GM18507 (cell line): ENCODE measurements at places on chromosomes 1 and 21.

DNA sequence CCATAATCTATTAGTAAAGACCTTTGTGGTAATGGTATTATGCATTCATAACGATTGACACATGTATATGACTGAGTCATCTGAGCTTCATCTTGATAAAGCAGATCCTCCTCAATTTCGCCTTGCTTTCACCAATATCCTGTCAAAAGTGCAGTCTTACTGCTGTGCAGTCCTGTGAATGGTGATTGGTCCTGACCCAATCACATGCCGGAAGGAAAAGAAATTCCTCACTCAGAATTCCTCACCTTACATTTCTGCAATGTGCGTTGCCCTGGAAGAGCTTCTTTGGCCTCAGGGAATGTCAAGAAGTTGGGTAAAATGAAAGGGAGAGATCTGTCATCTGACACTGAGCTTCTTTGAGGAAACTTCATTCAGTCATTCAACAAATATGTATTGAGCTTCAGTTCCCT is 121.0 kb upstream of the TSPAN2 start:
- no peak for DNase-seq

DNA sequence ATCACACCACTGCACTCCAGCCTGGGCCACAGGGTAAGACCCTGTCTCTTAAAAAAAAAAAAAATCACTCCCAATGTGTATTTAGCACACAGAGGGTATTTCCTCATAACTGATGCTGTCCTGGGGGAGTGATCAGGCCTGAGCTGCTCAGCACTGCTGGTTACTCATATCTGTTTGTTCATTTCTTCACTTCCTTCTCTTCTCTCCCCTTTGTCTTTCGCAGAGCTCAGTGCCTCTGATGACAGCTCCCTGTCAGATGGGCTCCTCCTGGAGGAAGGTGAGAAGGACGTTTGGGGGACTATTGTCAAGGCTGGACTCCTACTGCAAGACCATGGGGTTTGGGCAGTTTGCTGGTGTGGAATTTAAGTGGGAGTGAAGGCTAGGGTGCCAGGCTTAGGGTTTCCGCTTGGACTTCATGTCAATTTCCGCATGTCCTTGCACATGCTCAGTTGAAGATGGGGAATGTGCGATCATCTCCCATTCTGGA is 13.0 kb downstream of the INAVA start:
- DNase-seq, result no peak

- DNase-seq, result no peak
These were observed 65.8 kb upstream of the ATF3 start for GRCh38 chr1:212542761-212543187.

DNA sequence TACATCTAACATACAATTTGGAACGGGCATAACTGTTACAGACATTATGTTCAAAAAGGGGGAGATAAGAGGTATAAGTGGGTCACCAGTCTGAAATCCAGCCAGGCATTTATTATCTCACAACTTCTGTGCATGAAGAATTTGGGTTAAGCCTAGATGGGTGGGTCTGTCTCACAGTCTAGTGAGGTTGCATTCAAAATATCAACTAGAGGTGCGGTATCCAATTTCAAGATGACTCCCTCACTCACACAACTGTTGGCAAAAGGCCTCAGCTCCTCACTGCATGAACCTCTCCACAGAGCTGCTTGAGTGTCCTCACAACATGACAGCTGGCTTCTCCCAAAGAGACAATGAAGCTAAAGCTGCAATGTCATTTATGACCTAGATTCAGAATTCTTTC is 4.7 kb downstream of the AUNIP start:
- DNase-seq, result no peak

GRCh38 chr1:177305040-177306018 is 134.6 kb downstream of the BRINP2 start:
- DNase-seq, result no peak

GRCh38 chr1:231517076-231517475 is 11.4 kb upstream of the TSNAX start:
- no peak for DNase-seq

- DNase-seq, result no peak
These were observed 189.5 kb downstream of the PRDM16 start for GRCh38 chr1:3258386-3259003.

DNA sequence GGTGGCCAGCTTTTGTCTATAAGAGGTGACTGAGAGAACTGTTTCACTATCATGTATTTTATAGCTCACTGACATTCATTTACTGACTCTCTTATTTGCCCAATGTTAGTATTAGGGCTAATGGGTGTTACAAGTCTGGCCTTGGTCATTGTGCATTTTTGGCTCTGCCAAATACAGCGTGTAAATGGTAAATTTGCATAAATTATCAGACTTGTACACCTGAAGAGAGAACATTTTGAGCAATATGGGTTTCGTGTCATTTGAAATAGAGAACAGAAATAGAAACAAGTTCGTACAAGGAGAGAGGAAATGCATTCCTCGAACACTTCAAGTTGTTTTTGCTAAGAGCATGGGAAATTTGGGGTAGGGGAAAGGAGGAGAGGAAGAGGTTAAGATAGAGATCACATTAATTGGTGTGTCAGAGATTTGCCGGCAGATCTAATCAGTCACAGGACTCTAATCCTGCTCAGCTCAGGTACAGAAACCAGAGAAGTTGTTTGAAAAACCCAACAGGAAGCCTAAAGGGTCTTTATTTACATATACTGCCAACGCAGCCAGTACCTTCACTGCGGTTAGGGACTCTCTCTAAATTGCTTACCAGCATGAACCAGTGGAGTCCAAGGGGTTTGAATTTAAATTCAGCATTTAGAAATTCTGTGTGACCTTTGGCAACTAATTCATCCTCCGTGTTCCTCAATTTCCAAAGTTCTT is 261.5 kb downstream of the GPATCH2 start:
- no peak for DNase-seq

DNA sequence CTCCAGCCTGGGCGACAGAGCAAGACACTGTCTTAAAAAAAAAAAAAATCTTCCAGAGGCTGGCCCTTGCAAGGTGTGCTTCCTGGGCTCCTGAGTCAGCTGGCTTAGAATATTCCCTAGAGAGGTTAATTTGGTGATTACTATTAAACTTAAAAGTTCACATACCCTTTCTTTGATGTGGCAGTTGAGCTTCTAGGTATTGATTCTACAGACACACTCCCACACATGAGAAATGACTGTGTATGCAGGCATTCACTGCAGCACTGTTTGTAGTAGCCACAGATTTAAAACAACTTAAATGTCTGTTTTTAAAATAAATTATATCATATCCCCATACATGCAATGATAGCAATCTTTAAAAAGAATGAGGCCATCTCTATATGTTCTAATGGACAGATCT is 93.4 kb downstream of the GDAP2 start:
- no peak for DNase-seq

DNA sequence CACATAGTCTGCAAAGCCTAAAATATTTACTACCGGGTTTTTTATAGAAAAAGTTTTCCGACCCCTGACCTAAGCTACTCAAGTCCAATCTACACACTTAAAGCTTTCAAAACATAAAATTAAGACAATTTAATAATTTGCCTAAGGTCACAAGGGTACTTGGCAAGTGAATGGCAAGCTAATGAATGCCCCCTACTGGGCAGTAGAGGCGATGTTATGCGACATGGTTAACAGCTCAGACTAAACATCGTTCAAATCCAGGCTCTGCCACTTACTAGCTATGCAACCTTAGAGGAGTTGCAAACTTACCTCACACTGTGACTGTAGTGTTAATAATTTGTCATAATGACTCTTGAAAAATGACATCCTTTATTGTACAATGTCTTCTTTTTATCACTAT is 317.2 kb upstream of the NFIA start:
- no peak for DNase-seq

DNA sequence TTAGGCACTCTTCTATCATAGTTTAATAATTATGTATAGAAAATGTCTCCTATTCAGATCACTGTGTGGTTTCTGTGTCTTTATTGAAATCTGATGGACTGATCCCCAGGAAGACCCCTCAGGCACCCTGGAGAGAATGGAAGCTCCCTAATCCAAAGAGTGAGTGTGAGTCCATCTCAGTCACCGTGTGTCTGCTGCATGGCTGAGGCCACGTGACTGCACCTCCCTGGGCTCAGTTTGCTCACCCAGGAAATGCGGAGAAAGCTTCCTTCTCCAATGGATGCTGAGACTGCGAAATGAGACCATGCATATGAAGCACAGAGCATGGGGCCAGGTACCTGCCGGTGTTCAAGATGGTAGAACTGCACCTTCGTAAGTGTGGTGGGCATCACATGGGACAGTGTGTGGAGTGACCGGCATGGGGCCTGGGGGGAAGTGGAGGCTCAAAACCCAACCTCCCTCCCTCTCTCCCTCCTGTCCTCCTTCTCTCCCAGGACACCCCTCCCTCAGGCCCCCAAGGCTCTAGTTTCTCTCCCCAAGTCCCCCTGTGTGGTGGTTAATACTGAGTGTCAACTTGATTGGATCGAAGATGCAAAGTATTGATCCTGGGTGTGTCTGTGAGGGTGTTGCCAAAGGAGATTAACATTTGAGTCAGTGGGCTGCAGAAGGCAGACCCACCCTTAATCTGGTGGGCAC is 557.5 kb downstream of the PTPRU start:
- no peak for DNase-seq

- DNase-seq, result no peak
These were observed 74.7 kb downstream of the KIFAP3 start for GRCh38 chr1:169999761-170000160.

DNA sequence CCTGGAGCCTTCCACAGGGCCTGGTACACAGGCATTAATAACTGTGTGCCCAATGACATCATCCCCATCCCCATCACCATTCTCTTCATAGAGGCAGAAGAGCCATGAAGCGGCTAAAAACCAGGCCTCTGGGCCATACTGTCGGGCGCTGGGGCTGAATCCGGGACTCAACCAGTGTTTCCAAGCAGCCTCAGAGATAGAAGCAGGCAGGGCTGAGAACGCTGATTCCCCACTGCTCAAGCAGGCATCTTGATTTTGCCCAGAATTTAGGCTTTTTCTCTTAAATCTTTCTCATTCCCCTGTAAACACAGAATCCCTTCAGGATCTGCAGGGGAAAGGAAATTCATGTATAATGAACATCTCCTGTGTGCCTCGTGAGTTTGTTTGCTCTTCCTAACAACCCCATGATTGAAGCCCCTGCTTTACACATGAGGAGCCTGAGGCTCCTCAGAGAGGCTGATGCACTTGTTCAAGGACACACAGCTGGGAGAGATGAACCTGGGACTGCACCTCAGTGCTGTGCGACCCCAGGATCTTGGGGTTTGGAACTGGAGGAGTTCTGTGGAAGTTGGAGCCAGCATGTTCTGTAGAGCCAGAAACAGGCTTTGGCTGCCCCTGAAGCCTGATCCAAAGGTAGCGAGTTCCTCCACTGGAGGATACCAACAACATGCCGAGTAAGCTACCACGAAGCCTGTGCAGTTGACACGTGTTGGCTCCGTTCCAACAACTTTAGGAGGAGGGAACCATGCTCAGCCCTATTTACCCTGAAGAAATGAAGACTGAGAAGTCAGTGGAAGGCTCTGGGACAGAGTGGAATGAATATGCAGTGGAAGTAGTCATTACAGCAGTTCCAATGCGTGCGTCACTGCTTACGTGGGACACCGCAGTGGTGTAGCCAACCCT is 55.5 kb downstream of the EDN2 start:
- DNase-seq, result no peak

GRCh38 chr1:223129229-223129901 is 13.7 kb downstream of the TLR5 start:
- peak; percentile 30 for DNase-seq

DNA sequence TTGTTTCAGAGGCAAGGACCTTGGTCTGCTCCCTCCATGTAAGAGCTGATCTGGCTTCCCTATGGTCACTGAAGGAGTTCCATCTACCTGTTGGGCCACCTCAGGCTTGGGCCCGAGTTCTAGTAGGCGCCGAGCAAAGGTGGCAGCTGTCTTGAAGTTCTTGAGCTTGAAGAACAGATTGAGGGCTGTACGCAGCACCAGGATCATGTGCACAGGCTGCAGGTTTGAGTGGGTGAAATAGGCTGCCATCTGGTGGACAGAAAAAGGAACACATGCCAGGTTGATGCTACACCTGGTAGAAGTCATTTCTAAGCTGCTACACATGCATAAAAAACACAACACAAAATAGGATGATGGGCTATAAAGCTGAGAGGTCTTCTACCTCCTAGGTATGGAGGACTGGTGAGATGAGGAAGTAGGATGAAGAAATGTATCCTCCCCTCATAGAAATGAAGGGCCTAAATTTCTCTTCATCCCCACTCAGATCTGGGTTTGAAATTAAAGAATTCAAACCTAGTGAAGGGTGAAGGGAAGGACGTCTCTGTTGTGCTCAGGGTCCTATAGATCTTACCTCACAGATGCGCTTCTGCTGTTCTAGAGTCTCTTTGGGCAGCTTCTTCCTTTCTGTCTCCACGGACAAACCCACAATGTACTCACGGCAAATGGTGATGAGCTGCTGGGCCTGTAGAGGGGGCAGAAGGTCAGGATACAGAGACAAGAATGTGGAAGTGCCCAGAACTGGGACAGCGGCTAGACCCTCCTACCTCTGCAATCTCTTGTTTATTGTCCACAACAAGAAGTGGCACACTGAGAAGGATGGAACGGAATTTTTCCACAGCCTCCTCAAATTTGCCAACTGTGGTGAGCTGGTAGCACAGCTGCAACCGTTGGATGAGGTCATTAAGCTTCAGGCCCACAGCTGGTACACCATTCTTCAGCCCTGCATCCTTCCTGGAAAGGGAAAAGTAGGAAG is 6.6 kb upstream of the PEX19 start:
- peak; percentile 32 for DNase-seq

DNA sequence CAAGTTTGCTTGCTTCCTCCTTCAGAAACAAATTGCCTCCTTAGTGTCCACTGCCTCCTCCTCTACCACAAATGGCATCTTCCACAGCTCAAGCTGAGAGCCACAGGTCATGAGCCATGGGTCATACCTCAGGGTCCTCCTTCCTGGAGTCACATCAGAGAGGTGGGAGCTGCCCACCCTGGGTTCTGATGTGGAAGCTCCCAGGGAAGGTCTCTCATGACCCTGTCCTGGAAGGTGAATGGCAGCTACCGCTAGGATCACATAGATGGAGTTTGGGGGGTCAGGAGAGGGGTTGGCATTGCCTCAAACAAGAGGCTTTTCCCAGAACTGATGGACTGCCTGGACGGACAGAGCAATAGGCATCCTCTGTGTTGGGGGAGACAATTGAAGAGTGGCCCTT is 321.4 kb downstream of the MATN1 start:
- DNase-seq, result no peak

DNA sequence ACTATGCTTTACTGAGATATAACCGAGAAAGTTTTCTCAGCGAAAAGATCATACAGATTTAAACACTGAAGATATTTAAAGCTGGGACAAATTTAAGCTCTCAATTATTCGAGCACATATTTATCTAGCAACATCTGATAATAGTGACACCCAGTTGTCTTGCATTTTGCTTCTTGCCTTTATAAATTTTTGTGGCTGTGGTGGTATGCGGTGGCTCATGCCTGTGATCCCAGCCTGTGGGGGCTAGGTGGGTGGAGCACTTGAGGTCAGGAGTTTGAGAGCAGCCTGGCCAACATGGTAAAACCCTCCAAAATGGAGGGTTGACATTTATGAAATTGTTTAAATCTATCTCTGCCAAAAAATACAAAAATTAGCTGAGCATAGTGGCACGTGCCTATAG is 312.2 kb downstream of the SPATA17 start:
- DNase-seq, result no peak
